ENCODE measurements at places on chromosomes 3 and 15.

GRCh38 chr3:123695731-123696640, 111.1 kb upstream of the HACD2 start:
- DNase-seq = no peak

GRCh38 chr15:98281130-98281529, 320.6 kb downstream of the ARRDC4 start:
- no peak for DNase-seq

DNA sequence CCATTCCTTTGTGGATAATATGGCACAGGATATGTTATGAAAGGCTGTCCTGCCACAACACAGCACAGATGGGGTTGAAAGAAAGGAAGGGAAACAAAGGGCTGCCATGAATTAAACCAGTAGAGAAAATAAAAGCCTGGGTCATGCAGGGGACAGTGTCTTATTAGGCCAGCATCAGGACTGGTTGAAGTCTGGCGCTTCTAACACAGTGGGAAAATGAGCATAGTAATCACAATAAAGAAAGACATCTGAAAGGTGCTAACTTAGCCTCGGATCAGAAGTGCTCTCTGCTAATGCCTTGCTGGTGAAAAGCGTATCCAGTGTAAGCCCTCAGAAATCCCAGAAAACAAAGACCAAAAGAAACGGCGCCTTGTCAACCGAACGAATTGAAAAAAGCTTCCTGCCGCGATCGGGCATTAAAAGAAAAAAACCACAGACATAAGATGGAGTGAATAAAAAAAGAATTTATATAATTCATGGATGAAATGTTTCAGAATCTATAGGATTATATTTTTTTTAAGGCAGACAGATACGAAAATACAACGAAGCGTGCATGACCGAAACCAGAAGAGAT, 566 bp upstream of the MKRN3 start:
- no peak for DNase-seq

- DNase-seq = no peak
Observed at GRCh38 chr3:164848923-164849322, 229.4 kb downstream of the SI start.

DNA sequence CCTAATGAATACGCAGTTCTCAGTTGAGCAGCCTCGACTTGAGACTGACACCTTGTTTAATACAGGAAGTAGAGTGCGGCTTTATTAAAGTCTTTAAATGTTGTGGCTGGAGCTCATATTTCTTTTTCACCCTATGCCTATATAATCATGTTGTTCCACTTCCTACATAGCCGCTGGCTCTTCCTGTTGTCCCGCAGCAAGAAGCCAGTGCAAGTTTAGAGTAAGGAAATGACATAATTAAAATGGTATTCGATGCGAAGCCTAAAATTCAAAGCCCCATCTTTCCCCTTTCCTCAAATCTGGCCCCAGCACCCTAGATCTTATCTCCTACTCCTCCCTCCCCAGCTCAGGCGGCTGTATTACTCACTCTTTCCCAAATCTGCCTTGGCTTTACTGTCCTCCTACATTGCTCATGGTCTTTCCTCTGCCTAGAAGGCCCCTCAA, 7.5 kb upstream of the PHLDB2 start:
- DNase-seq = no peak

DNA sequence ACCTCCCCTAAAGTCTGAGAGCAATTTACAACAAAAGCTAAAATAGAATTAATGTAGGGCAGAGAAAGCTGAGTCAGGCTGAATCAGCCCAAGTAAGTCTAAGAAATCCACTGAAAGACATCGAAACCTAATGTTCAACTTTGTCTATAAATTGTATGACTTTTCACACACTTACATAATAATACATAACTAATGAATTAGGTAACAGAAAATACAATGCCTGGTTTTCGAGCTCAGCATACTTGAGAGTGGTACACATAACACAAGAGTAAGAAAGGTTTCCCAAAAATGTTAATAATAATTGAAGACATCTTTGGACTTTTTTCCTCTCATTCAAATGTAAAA, 55.3 kb upstream of the VGLL4 start:
- DNase-seq = no peak

GRCh38 chr15:29970402-29970695, 112.4 kb upstream of the GOLGA8J start:
- DNase-seq = no peak

DNA sequence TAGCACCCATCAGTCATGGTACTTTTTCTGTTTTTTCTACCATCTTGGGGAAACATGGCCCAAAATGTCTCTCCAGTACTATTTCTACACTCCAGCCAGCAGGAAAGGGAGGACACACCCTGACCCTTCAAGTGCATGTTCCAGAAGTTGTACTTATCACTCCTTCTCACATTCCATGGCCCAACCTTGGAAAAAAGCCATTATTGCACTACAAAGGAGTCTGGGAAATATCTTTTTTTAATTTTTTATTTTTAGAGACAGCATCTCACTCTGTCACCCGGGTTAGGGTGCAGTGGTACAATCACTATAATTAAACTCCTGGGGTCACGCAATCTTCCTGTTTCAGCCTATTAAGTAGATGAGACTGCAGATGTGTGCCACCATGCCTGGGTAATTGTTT, 100.0 kb upstream of the PPP2R3A start:
- no peak for DNase-seq

DNA sequence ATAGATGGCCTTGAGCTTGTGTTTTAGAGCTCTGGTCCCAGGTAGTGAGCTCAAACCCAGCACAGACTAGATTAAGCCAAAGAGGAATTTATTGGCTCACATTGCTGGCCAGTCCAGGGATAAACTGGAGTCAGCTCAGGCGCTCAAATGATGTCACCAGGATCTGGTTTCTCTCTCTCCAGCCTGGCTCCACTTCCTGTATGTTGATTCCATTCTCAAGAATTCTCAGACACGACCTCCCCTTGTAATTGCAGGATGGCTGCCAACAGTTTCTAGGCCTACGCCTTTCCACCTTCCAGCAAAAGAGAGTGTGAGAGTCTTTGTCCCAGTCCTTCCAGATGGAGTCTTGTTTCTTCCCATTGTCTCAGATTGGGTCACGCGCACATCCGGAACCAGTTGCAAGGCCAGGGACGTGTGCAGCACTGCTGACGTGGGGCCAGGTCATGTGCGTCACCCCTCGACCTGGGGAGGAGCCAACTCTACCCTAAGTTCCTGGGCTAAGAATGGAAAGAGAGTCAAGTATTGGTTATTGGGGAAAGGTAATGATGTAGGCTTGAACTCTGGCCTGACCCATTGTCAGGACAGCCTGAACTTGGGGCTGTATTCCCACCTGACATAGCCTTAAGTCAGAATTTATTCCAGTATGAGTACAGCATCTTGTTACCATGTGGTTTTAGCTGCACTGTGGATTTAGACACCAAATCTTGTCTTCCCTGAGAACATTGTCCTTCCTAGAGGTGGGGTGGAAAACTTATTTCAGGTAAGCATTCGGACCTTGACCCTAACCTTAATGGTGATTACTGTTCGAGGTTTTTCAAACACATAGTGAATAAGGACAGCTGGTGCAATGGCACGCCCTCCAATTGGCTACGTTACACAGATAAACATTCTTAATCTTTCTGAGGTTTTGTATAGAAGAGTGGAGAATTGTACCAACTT, 31.6 kb downstream of the CACNA1D start:
- DNase-seq = no peak

GRCh38 chr3:56818156-56818985, 16.6 kb upstream of the ARHGEF3 start:
- no peak for DNase-seq

- DNase-seq = no peak
Observed at GRCh38 chr15:77982127-77982490, 95.4 kb downstream of the TBC1D2B start.

DNA sequence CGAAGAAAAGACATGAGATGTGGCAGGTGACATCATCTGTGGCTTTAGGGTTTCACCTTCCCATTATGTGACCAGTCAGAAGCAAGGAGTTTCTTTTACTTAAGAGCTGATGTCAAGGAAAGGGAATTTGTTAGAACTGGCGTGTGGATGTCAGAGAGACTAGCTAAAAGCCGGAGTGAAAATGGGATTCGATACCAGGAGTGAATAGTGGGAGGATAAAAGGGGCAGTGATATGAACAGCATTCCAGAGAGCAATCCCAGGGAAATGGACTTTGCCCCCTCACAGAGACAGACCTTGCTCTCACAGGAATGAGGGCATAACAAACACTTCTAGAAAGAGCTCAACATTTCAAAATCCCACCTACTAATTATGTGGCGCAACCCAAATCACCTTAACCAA, 5.9 kb upstream of the FMN1 start:
- no peak for DNase-seq

- DNase-seq = no peak
Observed at GRCh38 chr3:146308222-146308621, 57.3 kb upstream of the PLSCR4 start.

DNA sequence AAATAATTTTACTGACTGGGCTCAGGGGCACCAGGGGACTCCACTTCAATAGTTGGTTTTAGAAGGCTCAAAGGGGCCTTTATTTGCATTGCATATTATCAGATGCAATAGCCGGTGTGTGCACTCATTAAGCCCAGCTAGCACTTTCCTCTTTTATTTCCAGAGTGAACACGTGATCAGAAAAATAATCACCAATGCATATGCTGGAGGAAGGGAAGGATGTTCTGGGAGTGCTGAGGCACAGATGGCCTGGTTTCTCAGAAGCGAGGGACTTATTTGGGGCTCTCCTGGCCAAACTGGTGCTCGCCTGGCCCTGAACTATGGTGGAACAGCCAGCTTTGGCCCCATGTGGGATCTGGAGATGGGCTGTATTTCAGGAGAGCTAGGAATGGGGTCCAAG, 60.4 kb upstream of the SEC13 start:
- no peak for DNase-seq

DNA sequence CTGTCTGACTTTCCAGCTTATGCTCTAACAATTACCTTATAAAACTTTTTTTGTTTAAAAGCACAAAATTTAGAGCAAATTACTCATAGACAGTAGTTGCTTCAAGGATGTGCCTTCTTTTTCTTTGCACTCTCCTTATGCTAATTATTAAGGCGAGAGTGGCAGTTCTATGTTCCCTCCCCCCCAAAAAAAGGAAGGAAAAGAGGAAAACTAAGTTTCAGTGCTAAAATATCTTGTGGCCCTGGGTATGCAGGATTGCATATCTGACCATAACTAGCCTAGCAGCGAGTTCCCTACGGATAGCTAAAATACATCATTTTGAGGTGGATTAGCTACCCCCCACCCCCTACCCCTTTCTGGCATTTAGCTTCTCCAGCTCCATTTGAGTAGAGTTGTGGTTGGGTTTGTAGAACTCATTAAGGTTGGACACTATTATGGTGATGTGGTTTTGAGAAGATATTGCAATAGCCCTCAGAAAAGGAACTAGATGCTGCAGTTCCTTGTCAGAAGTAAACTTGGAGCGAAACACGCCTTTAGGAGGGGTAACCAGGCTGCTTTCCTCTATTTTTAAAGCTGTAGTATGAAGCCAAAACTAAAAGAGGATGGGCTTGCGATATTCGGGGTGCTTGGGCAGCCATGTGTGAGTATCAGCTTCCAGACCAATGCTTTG, 174.6 kb downstream of the AKAP13 start:
- DNase-seq = no peak

DNA sequence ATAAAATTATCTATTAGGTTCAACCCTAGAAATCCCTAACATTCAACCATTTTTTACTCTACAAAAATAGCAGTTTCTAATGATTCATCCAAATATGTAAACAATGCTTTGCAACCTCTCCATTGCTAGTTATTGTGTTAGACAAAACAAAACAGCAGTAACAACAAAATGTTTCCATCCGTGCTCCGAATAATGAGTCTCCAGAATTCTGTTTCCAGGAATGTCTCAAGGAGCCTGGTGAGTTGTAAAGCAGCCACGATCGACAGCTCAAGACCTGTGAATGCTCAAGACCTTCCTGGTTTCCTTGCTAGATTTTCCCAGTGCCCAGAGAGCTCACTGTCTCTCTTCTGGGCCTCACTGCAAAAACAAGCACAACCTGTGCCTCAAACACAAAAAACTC, 49.9 kb downstream of the CHRD start:
- DNase-seq = no peak

DNA sequence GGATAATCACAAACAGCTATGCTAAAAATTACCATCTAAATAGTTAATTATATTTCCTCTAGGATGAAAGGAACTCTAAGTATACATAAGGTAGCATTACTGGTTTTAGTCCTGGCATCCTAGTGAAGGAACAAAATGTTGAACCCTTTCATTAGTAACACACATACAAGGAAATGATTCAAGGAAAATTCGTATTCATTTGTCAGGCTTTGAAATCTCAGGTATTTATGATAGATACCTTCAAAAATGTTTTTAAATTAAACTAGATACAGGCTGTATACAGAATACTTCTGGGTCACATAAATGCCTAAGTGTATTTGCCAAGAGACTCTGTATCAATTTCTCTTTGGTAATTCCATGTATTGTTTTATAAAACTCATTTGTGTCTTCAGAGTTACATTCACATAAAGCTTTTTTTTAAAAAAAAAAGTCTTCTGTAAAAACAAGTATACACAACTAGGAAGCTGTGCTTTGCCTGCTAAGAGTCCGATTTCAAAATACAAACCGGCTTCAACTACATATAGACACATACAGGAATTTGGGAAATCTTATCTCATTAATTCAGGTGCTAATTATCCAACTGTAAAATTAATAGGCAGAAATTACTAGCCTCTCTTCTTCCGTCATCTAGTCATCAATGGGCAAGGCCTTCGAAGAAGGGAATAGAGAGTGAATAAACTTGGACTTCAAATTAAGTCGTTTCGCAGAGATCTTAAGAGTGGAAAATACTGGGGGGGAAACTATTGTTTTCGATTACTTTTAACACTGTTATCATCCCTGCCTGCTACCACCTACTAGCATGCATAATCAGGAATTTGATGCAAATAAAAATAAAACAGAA, 1.3 kb downstream of the SECISBP2L start:
- DNase-seq = no peak

DNA sequence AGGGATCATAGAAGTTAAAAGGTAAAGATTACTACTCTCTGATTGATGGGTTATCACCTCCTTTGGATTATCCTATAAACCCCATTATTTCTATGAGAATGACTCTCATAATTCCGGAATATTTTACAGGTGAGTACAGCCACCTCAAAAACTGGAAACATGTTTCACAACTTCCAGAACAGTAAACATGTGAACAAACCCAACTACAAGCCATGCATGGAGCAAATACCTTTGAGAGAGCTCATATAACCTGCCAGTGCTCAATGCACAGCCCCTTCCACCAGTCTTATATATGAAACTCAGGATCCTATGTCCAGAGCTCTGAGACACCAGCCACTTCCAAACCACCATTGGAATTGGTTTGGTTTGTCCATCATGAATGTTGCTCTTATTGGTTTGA, 208.0 kb downstream of the MECOM start:
- DNase-seq = no peak

GRCh38 chr3:95154766-95155165, 1091.9 kb downstream of the NSUN3 start:
- no peak for DNase-seq

- no peak for DNase-seq
Observed at GRCh38 chr3:116300226-116300625, 145.1 kb downstream of the LSAMP start.

DNA sequence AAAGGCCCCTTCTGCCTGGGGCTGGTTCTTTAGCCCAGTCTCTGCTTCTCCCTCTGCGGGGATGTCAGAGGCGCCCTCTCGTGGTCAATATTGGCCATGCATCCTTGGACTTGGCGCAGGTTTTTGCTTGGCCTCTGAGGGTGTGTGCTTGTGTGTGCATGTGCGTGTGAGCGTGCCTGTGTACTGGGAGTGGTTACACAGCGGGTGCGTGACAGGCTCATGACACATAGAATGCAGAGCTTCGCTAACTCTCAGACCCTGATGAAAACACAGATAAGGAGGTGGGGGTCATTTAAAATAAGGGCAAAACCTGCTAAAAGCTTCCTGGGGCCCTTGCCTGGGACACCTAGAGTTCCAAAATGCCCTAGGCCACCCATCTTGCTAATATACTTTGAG, 160.9 kb downstream of the SMAD6 start:
- peak; percentile 90 for DNase-seq

GRCh38 chr3:183845608-183846288, 20.4 kb upstream of the MAP6D1 start:
- no peak for DNase-seq

Data from memory B cell (primary cell).